ENCODE measurements at places on chromosomes 7 and 10.

DNA sequence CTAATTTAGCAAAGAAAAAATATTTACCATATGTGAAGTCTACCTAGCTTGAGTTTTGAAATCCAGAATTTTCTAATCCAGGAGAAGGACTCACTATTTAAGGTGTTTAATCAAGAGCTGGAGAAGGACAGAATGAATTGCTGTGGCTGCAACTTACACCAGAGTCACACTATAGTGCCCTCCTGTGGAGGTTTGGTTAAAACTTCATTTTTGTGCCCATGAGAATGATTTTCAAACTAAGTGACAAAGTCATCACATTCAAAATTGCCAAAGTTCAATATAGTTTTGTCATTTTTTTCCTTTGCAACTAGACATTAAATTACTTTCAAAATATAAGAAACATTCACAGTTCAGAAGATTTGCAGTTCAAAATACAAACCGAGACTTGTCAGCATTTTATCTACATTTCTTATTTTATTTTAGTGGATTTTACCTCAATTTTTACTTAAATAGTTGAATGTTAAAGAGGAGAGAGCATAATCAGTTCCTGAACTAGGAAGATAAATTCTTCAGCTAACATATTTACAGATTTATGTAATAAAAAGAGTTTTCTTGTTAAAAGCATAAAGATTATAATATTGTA, 70.7 kb downstream of the CABCOCO1 start:
- DNase-seq: no peak

DNA sequence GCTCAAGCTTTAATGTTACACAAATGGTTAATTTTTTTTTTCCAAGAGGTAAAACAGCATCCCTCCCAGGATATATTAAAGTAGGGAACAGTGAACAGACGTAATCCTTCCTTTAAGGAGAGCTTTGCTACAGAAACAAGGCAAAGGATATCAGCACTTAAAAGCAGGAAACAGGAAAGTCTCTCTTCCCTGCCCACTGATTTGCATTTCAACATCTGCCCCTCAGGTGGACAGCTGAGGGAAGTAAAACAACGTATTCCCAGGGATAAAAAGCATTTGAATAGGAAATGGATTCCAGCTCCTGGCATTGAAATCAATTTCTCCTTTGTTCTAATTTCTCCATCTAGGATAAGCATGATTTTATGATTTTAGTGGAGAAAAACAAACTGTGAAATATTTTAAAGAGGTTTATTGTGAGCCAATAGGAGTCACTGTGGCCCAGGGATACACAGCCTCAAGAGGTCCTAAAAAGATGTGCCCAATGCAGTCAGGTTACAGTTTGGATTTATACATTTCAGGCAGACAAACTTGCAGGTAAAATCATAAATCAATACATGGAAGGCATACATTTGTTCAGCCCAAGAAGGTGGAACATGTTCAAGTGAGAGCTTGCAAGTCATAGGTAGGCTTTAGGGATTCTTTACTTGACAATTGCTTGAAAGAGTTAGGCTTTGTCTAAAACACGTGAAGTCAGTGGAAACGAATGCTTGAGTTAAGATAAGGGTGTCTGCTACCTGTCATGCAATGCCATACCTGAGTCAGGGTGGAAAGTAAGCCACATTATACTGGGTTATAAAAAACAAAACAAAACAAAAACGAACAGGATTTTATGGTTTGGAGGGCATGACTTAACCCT, 286.2 kb upstream of the VWC2 start:
- no peak for DNase-seq

GRCh38 chr7:94258418-94259300, 136.0 kb upstream of the COL1A2 start:
- no peak for DNase-seq

- DNase-seq: no peak
Measured at GRCh38 chr7:29815181-29816105, 9.1 kb downstream of the WIPF3 start.

- DNase-seq: no peak
Measured at GRCh38 chr10:114273910-114274309, 34.9 kb downstream of the VWA2 start.

DNA sequence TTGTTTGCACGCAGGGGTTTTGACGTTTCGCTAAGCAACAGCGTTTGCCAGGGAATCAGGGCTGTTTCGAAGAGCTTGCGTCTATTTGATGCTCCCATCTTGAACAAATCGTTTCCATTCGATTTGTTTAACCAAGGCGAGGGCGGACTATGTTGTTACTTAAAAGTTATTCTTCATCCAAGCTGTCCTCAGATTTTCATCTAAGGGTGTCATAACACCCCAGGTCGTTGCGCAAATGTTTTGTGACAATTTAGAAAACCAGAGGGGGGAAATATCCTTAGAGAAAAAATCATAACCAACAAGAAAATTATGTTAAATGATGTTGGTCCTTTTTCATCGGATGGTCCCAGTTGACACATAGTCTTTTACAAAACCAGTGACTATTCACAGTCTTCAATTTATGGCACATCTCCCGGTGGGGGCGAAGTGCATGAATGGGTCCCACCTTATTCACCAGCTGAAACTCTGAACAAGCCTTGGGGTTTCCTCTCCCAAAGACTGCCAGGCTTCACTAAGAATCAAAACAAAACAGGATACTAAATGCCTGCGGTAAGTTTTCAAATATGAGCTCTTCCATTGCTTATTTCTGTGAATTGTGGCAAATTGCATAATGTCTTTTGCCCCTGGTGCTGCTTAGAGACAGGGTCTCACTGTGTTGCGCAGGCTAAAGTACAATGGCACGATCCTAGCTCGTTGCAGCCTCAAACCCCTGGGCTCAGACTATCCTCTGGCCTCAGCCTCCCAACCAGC, 109.9 kb downstream of the REEP3 start:
- DNase-seq: no peak

- no peak for DNase-seq
Measured at GRCh38 chr7:91408388-91409154, 144.3 kb downstream of the FZD1 start.

DNA sequence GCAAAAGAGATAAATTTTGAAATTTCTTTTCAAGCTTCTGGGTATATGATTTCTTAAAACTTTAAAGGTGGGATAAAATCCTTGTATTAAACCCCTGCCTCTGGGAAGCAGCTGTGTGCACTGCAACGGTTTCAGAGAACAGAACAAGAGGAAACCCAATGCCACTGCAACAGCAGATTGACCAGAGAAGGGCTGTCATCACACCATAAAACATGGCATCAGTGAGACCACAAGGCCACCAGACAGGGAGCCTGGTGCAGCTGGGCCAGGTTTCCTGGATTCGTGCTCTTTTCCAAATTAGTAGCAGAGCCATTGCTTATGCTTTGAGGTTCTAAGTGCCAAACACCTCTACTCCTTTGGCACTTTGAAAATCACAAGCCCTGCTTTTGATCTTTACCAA, 152.4 kb downstream of the PRPF18 start:
- DNase-seq: no peak

DNA sequence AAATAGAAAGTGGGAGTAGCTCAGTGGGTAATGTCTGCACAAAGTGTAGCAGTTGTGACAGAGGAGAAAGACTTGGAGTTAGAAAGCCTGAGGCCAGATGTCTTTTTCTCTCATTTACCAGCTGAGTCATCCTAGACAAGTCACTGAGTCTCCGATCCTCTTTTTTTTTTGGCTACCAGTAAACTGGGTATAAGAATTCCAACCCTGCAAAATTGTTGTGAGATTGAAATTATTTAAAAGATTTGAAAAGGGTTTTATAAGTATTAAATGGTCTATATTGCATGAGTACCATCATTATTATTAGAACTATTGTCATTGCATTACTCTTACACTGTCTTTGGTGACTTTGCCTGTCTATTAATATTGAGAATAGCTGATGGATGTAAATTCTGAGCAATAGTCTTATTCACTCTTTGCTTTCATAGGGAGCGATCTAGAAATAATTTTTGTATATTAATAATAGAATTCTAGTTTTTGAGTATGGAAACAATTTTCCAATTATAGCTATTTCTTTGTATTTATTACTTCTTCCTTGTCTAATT, 74.0 kb downstream of the ARID5B start:
- no peak for DNase-seq

DNA sequence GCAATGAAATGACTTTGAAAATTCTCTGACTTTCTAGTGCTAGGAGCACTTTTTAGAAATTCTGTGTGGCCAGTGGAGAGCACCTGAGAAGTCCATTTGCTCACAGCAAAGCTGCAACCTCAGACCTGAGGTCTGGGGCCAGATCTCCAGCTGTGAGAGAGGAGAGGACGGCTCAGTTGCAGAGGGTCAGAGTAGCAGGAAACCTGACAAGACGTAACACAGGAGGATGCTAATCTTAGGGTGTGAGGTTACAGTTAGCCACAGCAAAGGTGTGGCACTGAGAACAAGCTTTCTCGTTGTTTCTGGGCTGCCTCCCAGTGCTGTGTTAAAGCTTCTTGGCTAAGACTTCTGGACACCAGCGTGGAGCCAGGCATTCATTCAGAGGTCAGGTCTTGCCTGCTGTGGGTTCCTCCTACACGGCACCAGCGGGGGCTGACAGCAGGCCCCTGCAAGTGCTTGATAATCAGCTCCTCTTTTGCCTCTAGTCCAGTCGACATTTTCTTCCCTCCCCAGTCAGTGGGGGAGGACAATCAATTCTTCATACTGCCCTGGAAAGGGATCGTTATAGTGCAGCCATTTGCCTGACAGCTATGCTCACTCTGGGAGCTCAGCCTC, 435.4 kb upstream of the DPP6 start:
- no peak for DNase-seq

DNA sequence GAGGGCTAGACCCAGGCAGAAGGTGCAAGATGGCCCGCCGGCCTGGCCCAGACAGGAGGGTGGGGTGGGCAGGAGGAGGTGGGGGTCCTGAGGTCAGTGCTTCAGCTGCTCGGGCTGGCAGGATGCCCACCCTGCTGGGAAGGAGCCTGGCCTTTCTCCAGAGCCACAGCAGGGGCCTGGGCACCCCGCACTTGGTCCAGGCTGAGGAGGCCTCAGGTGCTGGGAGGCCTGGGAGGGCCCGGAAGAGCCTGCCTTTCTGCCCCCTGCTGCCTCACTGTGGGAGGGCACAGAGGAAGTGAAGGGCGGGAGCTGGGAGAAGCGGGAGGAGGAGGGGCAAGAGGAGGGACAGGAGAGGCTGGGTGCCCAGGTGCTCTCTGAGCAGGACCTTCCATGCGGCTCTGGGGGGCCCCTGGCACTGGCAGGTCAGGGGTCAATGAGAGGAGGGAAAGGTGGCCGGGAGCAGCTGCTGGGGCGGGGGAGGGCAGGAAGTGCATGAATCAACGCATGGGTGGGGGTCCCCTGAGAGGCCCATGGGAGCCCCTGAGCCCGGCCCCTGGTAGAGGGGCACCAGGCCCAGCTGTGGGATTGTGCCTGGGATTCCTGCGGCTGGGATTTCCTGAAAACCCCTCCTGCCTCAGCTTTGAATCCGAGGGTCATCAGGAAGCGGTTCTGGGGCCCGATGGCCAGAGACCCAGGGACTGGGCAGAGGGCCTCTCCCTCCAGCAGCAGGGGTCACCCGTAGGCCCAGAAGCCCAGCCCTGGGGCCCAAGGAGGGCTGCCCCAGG, 49.9 kb downstream of the PWWP2B start:
- DNase-seq: peak; percentile 55

DNA sequence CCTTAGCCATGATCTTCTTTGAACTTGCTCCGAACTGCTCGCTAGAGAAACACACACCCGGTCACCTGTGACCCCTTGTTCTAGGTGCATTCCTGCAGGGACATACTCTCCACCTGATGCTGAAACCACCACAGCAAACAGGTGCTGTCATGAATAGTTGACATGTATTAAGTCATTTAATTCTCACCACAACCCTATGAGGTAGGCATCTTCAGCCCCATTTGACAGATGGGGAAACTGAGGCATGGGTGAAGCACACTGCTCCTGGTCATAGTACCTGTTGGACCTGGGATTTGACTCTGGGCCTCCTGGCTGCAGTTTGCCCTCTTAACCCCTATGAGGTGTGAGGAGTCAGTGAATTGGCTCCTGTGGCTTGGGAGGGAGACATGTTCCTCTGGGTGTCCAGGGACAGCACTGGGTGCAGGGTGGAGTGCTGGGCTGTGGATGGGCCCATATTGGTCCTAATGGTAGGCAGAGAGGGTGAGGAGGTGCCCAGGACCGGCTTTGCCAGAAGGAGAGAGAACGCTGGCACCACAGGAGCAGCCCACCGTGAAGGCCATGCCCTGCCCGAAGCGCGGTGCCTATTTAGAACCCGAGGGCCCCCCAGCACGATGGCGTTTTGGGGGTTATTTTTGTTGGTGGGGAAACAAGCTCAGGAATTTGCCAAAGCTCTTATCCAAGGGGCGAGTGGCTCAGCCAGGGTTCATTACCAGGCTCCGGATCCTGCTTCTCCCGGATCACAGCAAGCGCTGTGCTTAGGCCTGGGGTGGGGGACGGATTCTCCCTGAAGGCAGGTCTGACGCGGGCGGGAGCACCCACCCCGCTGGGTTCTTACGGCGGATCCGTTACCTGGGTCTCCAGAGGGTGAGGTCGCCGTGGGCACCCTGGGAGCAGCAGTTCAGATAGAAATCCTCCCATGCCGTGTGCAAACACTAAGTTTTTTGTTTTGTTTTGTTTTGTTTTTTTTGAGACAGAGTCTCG, 52.3 kb downstream of the GLRX3 start:
- DNase-seq: no peak

GRCh38 chr7:44101303-44101965, 2.7 kb upstream of the AEBP1 start:
- DNase-seq: no peak

- DNase-seq: no peak
Measured at GRCh38 chr7:8387551-8388256, 45.7 kb upstream of the NXPH1 start.

DNA sequence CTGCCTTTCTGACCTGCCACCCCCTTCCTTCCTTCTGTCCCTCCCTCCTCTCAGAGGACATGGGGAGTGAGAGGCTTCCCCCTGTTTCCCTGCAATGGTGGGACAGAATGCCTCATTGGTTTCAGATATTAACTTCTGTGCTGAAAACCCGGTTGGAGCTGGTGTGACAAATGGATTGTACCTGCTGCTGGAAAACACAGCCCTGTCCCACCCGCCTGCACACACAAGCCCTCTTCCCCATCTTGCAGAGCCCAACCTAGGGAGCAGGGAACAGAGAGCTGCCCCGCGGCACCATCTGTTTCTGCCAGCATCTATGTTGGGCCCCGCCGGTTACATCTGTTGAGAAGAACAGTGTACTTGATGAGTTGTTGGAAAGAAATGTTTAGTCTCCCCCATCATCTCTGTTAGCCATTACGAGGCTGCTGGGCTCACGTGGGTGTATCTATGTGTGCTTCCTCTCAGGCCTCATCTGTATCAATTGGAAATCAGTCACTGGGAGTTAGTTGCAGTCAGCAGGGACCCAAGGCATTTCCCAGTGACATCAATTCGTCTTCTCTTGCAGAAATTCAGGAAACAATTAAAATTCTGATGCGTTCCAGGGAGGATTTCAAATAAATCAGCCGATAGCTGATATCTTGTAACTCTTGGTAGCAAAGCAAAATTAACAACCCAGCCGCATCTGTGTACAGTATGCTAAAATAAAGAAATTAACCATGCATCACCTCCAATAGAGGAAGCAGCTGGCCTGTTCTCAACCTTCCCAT, 725.6 kb upstream of the GALNT17 start:
- no peak for DNase-seq

Measured in activated CD4-positive, alpha-beta T cell treated with anti-CD3 and anti-CD28 coated beads, Interleukin-2, amount 50 U/mL, for 1 hour (primary cell).